ENCODE measurements at places on chromosomes 6 and 20. TPM values are rescaled to one million over a fixed set of nuclear protein-coding genes. Genes with fewer than 3 reads are reported as not detected.

C20orf202 gene
- total RNA-seq, result not detected

HLA-DRA gene
- total RNA-seq, result 2,040 TPM

ID4 gene
- total RNA-seq, result not detected

PPARD gene
- 12.3 TPM for total RNA-seq

COL11A2 gene
- total RNA-seq, result 0.51 TPM

- no peak overlapping the region for H3K27ac ChIP-seq
- no peaks in the 10 kb centered on the region for H3K36me3 ChIP-seq
- H3K4me3 ChIP-seq, result peak overlapping the region; percentile 69
These were observed 143.8 kb downstream of the LPA start for GRCh38 chr6:160520043-160520904.

GRCh38 chr20:63021356-63022321 is 14.9 kb upstream of the BHLHE23 start:
- DNase-seq, result no peak
- peaks cover 5% of the 10 kb centered on the region for H3K4me1 ChIP-seq
- peaks cover 1% of the 10 kb centered on the region for H3K36me3 ChIP-seq
- H3K27me3 ChIP-seq, result no peaks in the 10 kb centered on the region

DNA sequence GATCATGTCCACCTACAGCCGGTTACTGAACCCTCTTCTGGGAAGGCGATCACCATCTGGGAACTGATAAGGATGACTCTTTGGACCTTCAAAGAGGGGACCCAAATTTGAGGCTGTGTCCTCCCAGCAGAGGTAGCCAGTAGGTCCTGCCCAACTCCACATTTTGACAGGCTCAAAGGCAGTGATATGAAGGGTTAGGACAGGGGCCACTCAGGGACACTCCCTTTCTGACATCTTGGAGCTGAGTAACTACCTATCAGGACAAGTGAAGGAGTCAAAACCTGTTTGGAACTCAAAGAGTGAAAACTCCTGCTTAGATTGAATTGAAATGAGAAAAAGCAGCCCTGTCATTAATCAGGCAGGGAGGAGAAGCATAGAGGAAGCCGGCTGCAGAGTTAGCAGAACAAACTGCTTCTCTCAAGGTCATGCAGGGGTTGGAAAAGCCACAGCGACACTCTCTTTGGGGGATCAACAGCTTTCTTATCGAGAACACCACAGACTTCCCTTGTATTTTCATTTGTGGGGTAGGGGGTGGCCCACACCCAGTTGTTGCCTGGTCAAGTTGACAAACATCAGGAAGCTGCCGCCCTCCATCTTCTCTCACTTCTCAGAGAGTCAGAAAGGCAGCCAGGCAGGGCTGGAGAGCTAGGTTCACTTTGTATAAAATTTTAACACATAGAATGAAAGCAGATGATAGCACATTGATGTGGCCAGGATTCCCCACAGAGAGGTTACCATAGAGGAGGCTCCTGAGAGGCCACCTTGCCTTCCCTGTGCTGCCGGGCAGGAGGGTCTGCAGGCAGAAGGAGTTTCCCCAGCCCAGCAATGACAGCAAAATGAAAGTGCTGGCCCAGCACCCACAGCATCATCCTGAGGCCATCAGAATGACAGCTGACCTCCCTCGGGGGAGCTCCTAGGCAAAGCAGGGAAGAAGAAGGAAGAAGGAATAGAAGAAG is 47.6 kb downstream of the AGPAT4 start:
- H3K27ac ChIP-seq, result no peak overlapping the region
- H3K4me1 ChIP-seq, result no peaks in the 10 kb centered on the region
- no peaks in the 10 kb centered on the region for H3K36me3 ChIP-seq
- no peak overlapping the region for H3K4me3 ChIP-seq
- DNase-seq, result no peak

DNA sequence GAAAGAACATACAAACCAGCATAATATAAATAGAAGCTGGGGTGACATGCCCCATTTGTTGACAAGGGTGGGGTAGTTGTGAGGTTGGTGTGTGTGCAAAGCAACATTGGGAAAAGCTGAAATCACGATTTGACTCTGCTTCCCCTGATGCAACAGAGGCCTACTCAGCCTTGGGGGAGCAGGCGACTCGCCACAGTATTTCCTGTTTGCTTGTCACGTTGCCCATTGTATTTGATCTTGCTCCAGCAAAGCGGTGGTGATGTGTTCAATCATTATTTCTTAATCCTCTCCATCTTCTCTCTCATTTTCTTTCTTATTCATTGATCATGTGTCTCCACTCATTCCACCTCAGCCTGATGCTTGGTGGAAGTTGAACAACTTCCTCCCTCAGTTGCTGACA is 165.8 kb upstream of the CITED2 start:
- H3K4me1 ChIP-seq, result peaks cover 6% of the 10 kb centered on the region
- no peak overlapping the region for H3K27ac ChIP-seq
- no peaks in the 10 kb centered on the region for H3K27me3 ChIP-seq
- peak; percentile 32 for DNase-seq
- no peaks in the 10 kb centered on the region for H3K36me3 ChIP-seq

- no peaks in the 10 kb centered on the region for H3K36me3 ChIP-seq
- H3K4me3 ChIP-seq, result no peak overlapping the region
- H3K27me3 ChIP-seq, result peaks cover 7% of the 10 kb centered on the region
- no peak for DNase-seq
These were observed 2.0 kb upstream of the PMEPA1 start for GRCh38 chr20:57711826-57712225.

DNA sequence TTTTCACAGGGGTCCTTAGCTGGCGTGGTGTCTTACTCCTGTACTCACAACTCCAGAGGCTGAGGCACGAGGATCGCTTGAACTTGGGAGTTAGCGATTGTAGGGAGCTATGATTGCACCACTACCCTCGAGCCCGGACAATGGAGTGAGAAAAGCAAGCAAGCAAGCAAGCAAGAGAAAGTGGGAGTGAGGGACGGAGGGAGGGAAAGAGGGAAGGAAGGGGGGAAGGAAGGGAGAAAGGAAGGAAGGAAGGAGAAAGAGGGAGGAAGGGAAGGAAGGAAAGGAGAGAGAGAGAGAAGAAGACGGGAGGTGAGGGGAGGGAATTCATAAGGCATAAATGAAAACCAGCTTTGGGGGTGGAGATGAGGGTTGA is 120.5 kb downstream of the TRIM27 start:
- no peak for DNase-seq
- H3K4me1 ChIP-seq, result no peaks in the 10 kb centered on the region
- no peaks in the 10 kb centered on the region for H3K27me3 ChIP-seq
- no peak overlapping the region for H3K27ac ChIP-seq

DNA sequence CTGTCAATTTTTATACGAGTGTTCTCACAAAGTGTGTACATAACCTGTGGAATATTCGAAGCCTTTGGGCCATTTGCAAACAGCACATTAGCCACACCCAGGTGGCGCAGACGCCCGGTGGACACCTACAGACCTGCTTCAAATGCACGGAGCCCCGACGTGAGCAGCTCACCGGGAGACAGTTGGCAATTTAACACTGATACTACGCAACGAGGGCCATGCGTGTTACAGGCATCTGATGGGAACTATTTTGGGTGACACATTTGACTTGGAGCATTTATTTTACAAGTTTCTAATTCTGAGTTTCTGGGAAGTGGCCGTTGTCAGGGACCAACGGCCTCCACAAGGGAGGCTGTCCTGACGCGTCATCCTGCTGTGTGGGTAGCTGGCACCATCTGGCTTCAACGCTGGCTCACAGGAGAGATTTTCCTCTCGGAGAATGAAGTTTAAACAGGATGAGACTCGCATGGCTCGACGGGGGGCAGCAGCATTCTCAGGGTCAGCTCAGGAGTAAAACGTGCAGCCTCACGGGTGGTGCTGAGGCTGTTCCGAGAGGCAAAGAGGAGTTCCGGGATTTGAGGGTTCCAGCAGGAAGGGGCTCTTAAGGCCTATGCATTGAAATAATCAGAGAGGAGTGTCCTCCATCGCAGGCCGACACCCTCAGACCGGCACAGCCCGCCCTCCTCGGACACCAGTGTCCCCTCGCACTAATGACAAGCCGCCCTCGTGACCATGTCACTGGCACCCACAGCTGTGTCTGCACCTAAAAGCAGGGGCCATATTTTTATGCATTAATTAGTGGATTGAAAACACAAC is 207.4 kb downstream of the DLL1 start:
- no peak overlapping the region for H3K27ac ChIP-seq
- no peak overlapping the region for H3K4me3 ChIP-seq
- no peaks in the 10 kb centered on the region for H3K27me3 ChIP-seq
- no peak for DNase-seq
- no peaks in the 10 kb centered on the region for H3K36me3 ChIP-seq

- H3K4me3 ChIP-seq, result no peak overlapping the region
- H3K36me3 ChIP-seq, result no peaks in the 10 kb centered on the region
- H3K27ac ChIP-seq, result no peak overlapping the region
These were observed 838 bp downstream of the STMN3 start for GRCh38 chr20:63652192-63652980.

- H3K27me3 ChIP-seq, result no peaks in the 10 kb centered on the region
- H3K4me3 ChIP-seq, result peak overlapping the region; percentile 19
- H3K36me3 ChIP-seq, result no peaks in the 10 kb centered on the region
- DNase-seq, result no peak
These were observed 11.6 kb downstream of the BACH2 start for GRCh38 chr6:90285042-90285481.

- peak overlapping the region; percentile 22 for H3K27ac ChIP-seq
- no peaks in the 10 kb centered on the region for H3K27me3 ChIP-seq
- no peaks in the 10 kb centered on the region for H3K36me3 ChIP-seq
- H3K4me1 ChIP-seq, result peaks cover 18% of the 10 kb centered on the region
These were observed 102.6 kb downstream of the KIF13A start for GRCh38 chr6:17884498-17885478.
